K562 (cell line): ENCODE measurements at places on chromosomes 2 and 18. TPM values are rescaled to one million over a fixed set of nuclear protein-coding genes. Genes with fewer than 3 reads are reported as not detected.

DPYSL5 gene
- total RNA-seq: not detected in 2 replicates

VWA3B gene
- not detected in 2 replicates for total RNA-seq

GPR45 gene
- not detected in 2 replicates for total RNA-seq

ANKRD62 gene
- 0.44 and 0.69 TPM in 2 replicates for total RNA-seq

IL18RAP gene
- 4.4 and 5.2 TPM in 2 replicates for total RNA-seq

NXPH2 gene
- not detected in 2 replicates for total RNA-seq

POMC gene
- total RNA-seq: not detected in 2 replicates

SLC9A4 gene
- 0.04 and 0.07 TPM in 2 replicates for total RNA-seq

LRRTM4 gene
- not detected in 2 replicates for total RNA-seq

MROH2A gene
- total RNA-seq: not detected in 2 replicates

MERTK gene
- total RNA-seq: 1.1 and 1.4 TPM in 2 replicates

MATN3 gene
- not detected in 2 replicates for total RNA-seq

ACSL3 gene
- 78.7 and 85.2 TPM in 2 replicates for total RNA-seq

PSMA8 gene
- total RNA-seq: not detected in 2 replicates

RAB6C gene
- total RNA-seq: not detected in 2 replicates

STAT4 gene
- 0.34 TPM in 1 of 2 replicates, not detected in the other for total RNA-seq
